Peyer's patch (tissue), 4 donors: ENCODE measurements at places on chromosomes 6 and 20.

DNA sequence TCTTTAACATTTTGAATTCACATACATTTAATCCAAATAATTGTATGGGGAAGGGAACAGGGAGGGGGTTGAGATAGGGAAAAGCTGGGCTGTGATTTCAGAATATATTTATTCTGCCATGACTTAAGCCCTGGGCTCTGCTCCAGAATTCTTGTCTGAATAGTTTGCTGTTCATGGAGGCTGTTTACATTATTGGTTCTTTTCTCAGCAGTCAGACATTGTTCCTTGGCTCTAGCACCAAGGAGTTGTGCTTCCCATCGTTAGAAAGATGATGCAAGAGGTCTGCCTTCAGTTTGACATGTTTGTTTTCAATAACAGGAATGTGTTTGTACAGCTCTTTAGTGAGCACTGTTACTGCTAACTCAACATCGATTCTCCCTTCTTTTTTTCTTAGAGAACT, 198.8 kb upstream of the CDYL start:
- no peak for DNase-seq

GRCh38 chr20:6185268-6185667, 62.4 kb upstream of the FERMT1 start:
- DNase-seq = no peak

DNA sequence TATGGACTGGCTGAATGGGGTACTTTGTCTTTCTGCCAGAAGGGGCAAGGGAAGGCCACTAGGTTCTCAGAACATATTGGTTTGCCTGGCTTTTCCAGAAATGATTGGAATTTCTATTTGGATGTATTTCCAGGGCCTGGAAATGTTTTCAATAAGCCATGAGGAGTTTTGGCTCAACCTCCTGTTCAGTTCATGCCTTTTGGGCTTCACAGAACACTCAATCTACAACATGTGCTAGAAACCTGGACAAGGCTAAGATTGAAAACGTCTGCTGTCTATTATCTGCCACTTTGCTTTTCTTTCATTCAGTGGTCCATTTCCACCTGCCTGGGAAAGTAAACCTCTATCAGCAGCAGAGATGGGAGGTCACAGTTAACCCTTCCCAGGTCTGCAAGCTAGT, 793.4 kb downstream of the TENT5A start:
- DNase-seq = no peak

- no peak for DNase-seq
These were observed 15.6 kb downstream of the PPP1R10 start for GRCh38 chr6:30601436-30601814.

GRCh38 chr6:219019-219570, 73.2 kb upstream of the DUSP22 start:
- no peak for DNase-seq
